ENCODE measurements at places on chromosomes 4 and X.

GRCh38 chr4:151788021-151788420 is 27.2 kb upstream of the GATB start:
- no peak for DNase-seq

DNA sequence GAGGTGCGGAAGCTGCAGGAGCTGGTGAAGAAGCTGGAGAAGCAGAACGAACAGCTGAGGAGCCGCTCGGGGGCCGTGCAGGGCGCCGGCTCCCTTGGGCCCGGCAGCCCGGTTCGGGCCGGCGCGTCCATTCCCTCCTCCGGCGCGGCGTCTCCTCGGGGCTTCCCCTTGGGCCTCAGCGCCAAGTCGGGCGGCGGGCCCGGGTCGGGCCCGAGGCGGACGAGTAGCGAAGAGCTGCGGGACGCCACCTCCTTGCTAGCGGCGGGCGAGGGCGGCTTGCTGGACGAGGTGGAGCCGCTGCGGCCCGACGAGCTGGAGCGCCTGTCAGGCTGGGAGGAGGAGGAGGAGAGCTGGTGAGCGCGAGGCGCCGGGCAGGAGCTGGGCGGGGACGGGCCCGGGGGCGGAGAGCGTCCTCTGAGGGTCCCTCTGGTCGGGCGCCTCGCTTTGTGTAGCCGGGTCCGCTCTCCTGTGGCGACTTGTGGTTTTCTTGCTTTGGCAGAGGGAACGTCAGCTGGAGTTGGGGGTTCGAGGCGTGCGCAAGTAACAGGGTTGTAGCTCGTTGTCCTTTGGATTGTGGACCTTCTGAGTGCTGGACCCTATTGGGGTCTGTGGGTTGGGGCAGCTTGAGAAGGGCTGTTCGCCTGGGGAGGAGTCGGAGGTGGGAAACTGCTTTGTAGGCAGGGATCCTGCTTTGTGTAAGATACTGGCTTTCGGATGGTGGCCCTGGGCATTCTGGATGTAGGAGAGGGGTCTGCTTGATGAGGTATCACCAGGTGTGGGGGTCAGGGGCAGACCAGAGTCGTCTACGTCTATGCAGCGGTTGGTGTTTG is 662 bp downstream of the SLAIN2 start:
- peak; percentile 22 for DNase-seq

- no peak for DNase-seq
These were observed 538.2 kb downstream of the KCNIP4 start for GRCh38 chr4:21410372-21410771.

DNA sequence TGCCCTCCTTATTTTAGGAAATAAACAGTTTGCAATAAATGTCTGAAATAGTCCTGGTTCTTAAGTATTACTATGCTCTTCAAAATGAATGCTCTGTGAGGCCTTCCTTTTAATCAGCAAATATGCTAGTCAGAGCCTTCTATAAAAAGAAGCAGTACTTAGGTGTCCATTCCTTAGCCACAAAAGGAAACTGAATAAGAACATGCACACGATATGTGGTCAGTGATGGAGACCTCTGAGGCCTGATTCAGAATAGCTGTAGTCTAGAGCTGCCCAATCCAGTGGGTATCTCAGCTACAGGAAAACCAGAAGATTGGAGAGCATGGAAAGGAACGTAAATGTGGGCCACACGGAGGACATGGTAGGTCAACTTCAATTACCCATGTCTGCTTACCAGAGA is 141.8 kb downstream of the RASL11B start:
- DNase-seq, result no peak

DNA sequence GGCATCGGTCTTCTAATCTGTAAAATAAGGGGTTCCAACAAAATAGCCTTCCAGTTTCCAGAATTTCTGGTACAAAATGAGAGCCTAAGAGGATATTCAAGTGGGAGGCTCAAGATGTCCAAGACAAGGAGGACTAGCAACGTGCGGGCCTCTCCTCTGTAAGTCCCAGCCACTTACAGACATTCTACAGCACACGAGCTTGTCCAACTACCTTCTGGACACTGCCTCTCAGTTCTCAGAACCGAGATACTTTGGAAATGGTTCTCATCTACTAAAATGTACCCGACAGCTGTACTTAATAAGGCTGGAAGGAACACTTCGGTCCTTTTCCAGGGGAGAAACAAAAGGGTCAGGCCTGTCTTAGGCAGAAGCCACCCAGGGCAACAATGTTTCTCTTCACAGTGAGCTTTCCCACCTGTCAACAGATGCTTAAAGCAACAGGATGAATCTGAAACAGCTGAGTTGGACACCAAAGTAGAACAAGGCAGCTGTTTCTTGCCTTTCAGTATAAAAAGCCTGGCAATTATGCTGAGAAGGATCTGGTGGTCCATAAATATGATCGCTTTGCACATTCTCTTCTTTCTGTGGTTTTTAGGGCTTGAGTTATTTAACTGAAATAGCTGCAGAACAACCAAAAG is 127.0 kb downstream of the HS6ST2 start:
- no peak for DNase-seq

GRCh38 chr4:5773271-5773555 is 62.2 kb downstream of the EVC start:
- DNase-seq, result no peak
